Left renal pelvis (tissue), 4 donors: ENCODE measurements at places on chromosomes 13 and 19. TPM values are rescaled to one million over a fixed set of nuclear protein-coding genes. Genes with fewer than 3 reads are reported as not detected.

GRCh38 chr13:21546372-21546771, 57.6 kb downstream of the MICU2 start:
- no peak for DNase-seq

GRCh38 chr13:20142023-20142926, 18.6 kb downstream of the GJA3 start:
- no peak for DNase-seq

FFAR1 gene
- 0.36 TPM for polyA plus RNA-seq

AP2A1 gene
- 45.5 TPM for polyA plus RNA-seq

NMRK2 gene
- polyA plus RNA-seq, result 0.37 TPM

CASP14 gene
- polyA plus RNA-seq, result 0.08 TPM
